Activated CD4-positive, alpha-beta T cell treated with anti-CD3 and anti-CD28 coated beads, Interleukin-2, amount 10 ng/mL, durations not matched to agents 24 days and 14 days (primary cell): ENCODE measurements at places on chromosomes 3 and 15. TPM values are rescaled to one million over a fixed set of nuclear protein-coding genes. Genes with fewer than 3 reads are reported as not detected.

LPCAT4 gene
- 63.9 and 67.3 TPM in 2 replicates for total RNA-seq

ROPN1 gene
- total RNA-seq = not detected in 2 replicates

TMCO5A gene
- not detected in 2 replicates for total RNA-seq

GRCh38 chr3:131480116-131480515, 22.7 kb downstream of the MRPL3 start:
- DNase-seq = no peak

DNA sequence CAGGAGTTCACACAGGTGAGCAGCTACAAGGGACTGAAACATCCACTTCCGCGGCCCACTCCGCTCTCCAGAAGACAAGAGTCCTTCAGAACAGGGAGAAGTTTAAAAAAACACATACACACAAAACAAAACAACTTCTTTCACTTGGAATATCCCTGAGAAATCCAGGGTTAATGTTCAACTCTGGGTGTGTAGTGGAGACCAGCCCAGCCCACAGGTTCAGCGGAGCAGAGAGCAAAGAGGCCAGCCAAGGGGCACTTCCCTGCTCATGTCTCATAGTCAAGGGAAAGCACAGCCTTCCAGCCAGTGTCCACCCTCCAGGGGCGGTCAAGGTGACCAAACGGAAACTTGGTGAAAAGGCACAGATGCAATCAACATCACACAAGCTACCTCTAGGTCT, 41.6 kb downstream of the WNT5A start:
- DNase-seq = no peak

DNA sequence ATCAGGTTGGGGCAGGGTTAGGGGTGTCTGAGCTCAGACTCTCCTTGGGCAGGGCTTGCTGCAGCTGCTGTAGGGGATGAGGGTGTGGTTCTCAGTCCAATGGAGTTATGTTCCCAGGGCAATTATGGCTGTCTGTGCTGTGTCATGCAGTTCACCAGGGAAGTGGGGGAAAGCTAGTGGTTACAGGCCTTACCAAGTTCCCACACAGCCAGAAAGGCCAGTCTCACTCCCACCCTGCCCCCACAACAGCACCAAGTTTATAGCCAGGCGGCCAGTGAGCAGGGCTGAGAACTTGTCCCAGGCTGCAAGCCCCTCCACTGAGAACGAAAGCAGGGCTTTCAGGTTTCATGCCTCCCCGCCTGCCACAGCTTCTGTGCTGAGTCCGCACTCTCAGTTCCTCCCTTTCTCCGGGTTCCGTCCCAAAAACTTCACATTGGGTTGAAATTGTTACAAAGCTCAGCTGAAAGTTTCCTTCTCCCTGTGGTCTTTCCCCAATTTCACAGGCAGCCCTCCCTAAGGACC, 19.6 kb upstream of the CPOX start:
- no peak for DNase-seq

DNA sequence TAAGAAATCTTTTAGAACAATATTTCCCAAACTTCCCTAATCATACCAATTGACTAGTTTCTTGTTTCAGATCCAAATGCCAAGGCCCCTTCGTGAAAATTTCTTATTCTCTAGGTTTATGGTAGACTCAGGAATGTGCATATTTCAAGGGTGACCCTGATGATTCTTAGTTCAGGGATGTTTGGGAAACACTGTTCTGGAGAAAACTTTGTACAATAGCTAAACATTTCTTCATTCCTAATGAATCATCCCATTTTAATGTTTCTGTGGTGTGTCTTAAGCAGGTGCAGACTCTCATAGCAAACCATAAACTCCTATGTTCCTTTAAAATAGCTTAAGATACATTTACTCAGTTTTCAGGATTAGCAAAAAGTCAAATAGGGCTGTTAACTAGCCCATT, 314.5 kb downstream of the TIGIT start:
- no peak for DNase-seq

DNA sequence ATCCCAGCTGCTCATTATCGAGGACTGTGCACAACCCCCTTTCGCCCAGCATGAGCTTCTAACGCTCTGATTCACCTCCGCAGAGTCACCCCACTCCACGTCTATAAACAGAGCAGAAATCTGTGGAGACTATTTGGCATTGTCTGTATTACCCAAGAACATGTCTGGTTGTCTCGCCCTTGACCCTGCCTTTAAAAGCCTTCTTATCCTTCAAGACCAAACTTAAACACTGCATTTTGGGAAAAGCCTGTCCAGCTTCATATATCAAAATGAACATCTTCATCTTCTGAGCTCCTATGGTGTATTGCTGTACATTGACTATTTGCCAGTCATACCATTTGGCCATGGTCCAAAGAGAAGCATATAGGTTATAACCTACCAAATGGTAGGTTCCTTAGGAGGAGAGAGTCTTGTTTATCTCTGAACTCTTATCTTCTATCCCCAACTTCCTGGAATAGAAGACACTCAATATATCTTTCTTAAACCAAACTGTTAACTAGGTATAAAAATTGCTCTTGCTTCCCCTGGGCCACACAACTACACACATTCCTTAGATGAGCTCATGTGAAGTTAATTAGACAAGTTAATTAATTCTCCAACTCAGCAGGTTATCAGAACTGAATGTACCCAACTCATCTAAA, 90.1 kb downstream of the FBN1 start:
- no peak for DNase-seq

DNA sequence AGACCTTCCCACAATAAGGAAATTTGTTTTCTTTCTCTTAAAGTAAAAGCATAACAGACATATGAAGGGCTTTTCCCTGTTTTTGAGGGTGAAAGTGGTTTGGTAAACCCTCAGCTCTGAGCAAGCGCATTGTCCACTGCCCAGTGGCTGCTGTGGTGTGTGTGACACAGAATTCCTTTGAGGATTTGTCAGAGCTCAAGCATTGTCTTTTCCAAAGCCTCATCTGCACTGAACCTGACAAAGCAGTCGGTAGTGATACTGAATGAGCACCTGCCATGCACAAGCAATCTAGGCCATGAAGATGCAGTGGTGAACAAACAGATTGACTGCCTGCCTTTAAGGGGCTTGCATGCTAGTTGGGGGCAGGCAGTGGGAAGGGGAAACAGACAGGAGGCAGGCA, 128.3 kb downstream of the PLCL2 start:
- DNase-seq = no peak

DNA sequence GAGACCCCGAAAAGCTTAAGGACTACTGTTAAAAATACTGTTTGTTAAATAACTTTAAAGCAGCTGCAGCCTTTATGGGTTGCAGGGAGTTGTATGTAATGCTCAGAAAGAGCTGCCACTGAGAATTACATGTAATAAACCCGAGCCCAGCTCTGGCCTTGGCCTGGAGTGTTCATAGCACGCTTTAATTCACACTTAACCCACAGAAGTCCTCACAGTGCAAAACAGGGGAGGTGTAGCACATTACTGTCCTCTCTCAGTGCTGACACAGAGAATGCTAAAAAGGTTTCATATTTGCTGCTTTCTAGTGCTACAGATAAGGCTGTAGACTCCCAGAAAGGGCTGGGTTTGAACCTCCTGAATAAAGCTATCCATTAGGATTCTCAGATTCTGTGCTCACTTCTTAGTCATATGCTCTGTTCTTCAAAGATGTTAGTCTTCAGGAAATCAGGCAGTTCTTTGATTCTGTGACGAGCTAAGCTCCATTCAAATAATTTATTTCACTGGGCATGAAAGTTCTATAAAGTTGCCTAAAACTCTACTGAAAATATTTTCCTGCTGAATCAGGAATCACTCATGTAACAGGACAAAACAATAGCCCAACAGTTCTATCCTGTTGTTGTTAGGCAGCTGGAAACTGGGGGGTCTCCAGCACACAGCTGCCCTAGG, 108.0 kb downstream of the SENP2 start:
- DNase-seq = no peak

DNA sequence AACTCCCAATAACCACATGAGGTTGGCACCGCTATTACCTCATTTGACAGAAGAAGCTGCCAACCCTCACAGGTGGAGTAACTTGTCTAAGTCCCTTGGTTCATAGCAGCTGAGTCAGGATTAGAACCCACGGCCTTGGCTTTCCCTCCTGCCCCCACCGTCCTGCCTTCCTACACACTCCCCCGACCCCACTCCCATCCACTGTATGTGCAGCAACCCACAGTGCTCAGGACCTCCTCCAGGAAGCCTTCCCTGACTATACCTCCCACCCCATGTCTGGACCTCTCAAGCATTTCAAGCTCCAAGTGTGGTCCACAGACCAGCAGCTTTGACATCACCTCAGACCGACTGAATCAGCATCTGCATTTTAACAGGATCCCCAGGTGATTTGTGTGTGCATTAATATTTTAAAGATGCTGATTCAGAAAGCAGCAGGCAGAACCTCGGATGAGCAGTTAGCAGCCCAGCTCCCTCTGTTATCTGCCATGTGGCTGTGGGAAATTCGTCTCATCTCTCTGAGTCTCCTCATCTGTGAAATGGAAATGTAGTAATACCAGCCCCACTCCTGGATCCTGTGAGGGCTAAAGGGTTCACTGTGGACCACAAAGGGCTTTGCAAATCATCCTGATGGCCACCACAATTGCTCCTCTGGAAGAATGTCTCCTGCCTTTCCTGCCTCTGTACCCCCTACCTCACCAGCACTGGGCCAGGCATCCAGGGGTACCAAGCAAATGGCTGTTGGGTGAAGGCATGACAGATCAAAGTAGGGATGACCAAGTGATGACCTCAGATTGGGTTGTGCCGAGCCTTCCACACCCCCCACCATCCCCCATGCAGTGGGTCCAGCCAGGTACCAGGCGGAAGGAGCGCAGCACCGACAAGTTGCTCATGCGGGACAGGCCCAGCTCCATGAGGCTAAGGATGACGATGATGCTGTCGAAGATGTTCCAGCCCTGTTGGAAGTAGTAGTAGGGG, 62.7 kb downstream of the SCN5A start:
- DNase-seq = no peak

DNA sequence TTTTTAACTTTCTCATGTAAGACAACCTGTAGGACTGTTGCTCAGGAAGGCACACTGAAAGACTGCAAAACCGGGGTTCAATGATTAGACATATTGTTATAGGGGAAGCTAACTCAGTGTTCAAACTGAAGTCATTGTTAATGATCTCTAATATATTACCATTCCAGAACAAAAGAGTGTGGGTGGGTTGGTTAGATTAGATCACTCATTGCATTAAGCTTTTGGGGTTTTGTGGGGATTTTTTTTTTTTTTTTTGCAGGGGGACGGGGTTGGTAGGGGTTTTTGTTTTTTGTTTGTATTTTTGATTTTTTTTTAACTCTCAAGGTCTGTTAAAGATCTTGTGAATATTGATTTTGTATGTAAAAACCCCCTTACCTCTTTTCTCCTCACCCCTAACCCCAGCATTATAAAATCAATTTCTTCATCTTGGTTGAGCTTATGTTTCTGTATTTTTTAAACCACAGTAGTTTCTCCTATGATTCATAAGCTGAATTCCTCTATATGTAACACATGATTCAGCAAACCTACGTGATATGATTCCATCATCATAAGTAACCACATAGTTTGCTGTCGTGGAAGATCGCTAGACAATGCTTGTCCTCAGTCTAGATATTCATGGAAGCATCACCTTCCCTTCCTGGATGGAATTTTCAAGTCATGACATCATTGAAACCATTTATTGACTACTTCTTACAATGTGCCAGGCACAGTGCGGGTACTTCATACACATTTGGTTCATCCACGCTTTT, 544.1 kb upstream of the MDFIC2 start:
- DNase-seq = no peak

- no peak for DNase-seq
These were observed 82.9 kb downstream of the IQSEC1 start for GRCh38 chr3:12990306-12990705.

DNA sequence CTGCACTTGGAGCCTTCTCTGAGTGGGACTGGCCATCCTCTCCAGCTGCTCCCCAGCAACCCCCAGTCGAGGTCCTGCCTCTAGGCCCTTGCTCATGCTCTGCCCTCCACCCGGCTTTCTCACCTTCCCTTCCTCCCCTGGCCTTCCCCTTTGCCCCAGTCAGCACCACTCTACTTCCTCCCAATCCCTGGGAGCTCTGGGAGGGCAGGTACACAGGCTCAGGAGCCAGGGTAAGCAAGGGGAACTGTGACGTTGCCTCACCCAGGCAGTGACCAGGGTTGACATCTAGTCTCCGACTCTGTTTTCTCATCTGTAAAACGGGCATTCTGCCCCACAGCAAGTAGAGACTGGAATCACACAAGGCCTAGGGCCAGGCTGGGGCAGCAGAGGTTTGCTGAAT, 66.6 kb upstream of the TMEM115 start:
- DNase-seq = no peak

DNA sequence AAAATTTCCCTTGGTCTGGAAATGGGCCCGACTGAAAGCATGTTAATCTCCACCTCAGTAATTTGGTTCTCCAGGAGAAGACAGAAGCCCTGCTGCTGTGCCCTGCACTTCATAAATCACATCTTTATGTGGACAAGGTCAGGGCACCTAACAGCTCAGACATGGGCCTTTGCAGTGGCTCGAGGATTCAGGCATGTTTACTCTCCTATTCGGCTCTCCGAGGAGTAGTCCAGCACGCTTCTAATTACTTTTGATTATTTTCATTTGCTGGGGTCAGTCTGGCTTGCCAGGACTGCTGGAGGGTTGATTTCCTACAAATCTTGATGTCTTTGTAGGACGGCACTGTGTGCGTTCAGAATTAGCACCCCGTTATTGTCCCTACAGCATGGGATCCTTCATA, 511.2 kb downstream of the MECOM start:
- DNase-seq = no peak

DNA sequence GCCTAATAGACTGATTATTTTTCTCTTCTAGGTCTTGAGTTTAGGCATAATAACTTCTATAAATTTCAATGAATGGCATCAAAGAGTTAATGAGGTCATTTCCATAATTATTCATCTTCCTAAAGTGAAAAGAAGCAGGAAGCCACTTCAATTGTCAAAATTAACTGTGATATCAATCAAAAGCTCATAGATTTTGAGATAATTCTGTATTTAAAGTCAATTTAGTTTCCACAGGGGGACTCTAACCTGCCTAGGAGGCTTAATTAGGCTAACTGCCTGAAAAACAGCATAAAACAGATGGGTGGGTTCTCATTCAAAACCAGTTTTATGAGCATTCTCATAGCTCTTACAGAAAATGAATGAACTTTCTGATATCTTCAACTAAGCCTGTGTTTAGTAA, 177.8 kb downstream of the OTOL1 start:
- no peak for DNase-seq

DNA sequence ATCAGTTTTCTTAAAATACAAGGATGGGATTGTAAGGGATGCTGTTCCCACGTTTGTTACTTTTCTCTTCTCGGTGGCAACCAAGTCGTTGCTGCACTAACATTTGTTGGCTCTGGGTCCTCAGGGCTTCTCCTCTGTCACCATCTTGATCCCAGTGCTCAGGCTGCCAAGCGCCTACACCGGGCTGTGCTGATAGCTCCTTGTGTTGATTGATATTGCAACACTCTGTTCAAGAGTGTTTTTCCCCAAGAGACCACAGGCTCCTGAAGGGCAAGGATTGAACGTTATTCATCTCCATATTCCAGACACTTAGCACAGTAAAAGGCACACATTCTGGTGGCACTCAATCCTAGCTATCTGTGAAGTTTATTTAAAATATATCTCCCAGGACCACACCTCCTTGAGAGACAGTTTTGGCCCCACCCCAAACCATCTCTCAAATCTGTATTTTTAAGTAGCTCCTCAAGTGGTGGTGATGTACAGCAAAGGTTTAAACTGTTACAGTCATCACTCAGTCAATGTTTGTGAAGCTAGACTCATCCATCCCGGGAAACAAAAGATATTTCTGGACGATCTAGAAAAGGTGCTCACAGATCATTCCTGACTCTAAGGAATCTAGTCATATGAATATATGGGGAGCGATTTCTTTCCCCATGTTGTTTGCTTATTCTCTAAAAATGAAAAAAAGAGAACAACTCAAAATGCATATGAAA, 38.5 kb upstream of the FOXP1 start:
- no peak for DNase-seq
